SK-N-SH (cell line): ENCODE measurements at places on chromosomes 12 and 14. TPM values are rescaled to one million over a fixed set of nuclear protein-coding genes. Genes with fewer than 3 reads are reported as not detected.

RFC5 gene
- polyA plus RNA-seq: 15.3 and 16.0 TPM in 2 replicates

MYF6 gene
- polyA plus RNA-seq: not detected in 2 replicates

LMNTD1 gene
- 0.20 and 0.32 TPM in 2 replicates for polyA plus RNA-seq

DNA sequence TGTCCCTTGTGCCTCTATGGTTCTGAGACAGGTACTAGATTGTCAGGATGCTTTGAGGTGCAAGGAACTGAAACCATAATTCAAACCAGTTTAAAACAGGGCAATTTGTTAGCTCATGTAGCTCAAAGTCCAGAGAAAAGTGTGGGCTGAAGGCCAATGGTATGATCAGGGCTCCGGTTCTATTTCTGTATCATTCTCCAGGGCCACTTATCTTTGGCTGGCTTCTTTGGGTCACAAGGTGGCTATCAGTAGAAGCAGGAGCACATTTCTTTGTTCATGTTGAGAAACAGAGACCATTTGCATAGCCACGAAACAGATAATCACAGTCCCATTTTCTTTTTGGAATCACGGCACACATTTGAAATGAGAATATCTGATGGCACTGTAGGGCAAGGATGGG lies 294.9 kb downstream of the ETNK1 start:
- H3K27me3 ChIP-seq: no peaks in the 10 kb centered on the region
- no peak overlapping the region for H3K27ac ChIP-seq
- no peak overlapping the region for H3K4me3 ChIP-seq
- H3K36me3 ChIP-seq: no peaks in the 10 kb centered on the region

- H3K4me1 ChIP-seq: peaks cover 21% of the 10 kb centered on the region
- no peaks in the 10 kb centered on the region for H3K27me3 ChIP-seq
- peak overlapping the region; percentile 67 for H3K27ac ChIP-seq
- peak; percentile 47 for DNase-seq
- no peaks in the 10 kb centered on the region for H3K36me3 ChIP-seq
Observed at GRCh38 chr14:74647678-74648461, 35.8 kb upstream of the LTBP2 start.

- H3K36me3 ChIP-seq: no peaks in the 10 kb centered on the region
- H3K27ac ChIP-seq: no peak overlapping the region
- no peaks in the 10 kb centered on the region for H3K4me1 ChIP-seq
- H3K4me3 ChIP-seq: no peak overlapping the region
- no peaks in the 10 kb centered on the region; the same call in 1 of the 2 replicates for H3K27me3 ChIP-seq
Observed at GRCh38 chr12:13875744-13876143, 105.7 kb downstream of the GRIN2B start.

GRCh38 chr14:34596891-34597290 lies 33.1 kb downstream of the SNX6 start:
- H3K4me3 ChIP-seq: no peak overlapping the region
- peaks cover 39% of the 10 kb centered on the region; the same call in 1 of the 2 replicates for H3K36me3 ChIP-seq
- no peaks in the 10 kb centered on the region for H3K27me3 ChIP-seq
- no peak overlapping the region for H3K27ac ChIP-seq

P2RX7 gene
- 0.43 and 0.60 TPM in 2 replicates for polyA plus RNA-seq

DNA sequence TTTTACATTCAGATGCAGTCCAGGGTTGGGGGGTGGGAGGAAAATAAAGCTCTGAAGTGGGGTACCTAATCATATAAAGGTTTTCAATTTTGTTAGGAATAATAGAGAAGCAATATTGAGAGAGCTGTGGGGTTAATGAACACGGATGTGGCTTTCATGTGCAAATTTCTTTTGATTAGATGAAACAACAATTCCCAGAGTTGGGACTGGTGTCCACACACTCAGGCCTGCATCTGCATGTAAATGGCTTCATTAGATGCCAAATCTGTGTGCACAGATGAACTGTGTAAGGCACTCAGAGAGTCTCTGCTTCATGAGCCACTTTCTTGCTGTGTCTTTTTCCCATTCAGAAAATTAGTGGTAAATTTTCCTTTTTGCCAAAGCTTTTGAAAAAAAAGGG lies 377.1 kb upstream of the NOVA1 start:
- no peaks in the 10 kb centered on the region for H3K4me1 ChIP-seq
- no peak overlapping the region for H3K27ac ChIP-seq
- H3K27me3 ChIP-seq: no peaks in the 10 kb centered on the region
- no peak for DNase-seq
- H3K4me3 ChIP-seq: no peak overlapping the region

FAIM2 gene
- polyA plus RNA-seq: 6.3 and 11.3 TPM in 2 replicates

DNA sequence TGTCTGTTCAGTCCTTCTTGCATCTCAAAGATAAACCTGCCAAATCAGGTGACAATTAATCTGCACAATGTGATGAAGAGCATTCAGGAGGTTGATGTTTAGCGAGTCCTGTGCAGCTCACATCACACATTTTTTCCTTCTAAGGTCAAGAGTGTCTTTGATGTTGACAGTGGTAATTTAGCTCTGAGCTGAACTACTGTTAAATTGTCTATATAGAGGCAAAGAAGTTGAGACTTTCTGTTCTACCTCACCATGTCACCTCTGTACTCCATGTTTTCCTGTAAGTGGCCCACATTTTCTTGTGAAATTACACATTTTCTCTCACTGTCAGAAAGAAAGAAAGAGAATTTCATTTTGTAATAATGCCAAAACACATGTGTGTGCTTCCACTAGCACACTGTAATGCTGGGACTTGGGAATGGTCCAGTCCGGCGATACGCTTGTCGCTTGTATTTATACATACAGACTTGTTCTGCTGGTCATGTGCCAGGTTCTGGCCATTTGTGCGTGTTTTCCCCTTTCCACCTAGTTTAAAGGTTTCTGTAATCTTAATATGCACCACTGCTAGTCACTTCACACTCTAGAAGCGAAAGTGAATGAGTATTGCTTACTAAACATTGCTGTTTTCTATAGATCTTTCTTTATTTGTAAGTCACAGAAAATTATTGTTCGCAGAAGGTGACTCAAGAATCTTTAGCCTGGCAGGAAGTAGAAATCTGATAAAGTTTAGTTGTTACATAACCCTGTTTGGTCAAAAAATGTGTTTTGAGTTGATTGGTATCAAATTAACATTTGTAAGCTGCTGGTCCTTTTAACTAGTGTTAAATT lies 328.9 kb downstream of the TMTC2 start:
- H3K36me3 ChIP-seq: peaks cover 3% of the 10 kb centered on the region; the same call in 1 of the 2 replicates
- H3K27me3 ChIP-seq: no peaks in the 10 kb centered on the region
- H3K4me1 ChIP-seq: peaks cover 4% of the 10 kb centered on the region; the same call in 1 of the 2 replicates
- H3K27ac ChIP-seq: peak overlapping the region; percentile 78
- no peak for DNase-seq

HSPA2 gene
- polyA plus RNA-seq: 13.9 and 20.8 TPM in 2 replicates

FSCB gene
- polyA plus RNA-seq: not detected in 2 replicates

CISTR gene
- not detected in 2 replicates for polyA plus RNA-seq

GRCh38 chr12:11795913-11796459 lies 146.5 kb downstream of the ETV6 start:
- peak overlapping the region; percentile 74; the same call in 1 of the 2 replicates for H3K27ac ChIP-seq
- H3K27me3 ChIP-seq: no peaks in the 10 kb centered on the region
- H3K4me3 ChIP-seq: no peak overlapping the region
- peaks cover 58% of the 10 kb centered on the region for H3K4me1 ChIP-seq

KRT8 gene
- 47.7 and 49.4 TPM in 2 replicates for polyA plus RNA-seq

- no peak for DNase-seq
- no peak overlapping the region for H3K4me3 ChIP-seq
- peaks cover 5% of the 10 kb centered on the region for H3K4me1 ChIP-seq
- H3K27ac ChIP-seq: no peak overlapping the region
- no peaks in the 10 kb centered on the region for H3K36me3 ChIP-seq
Observed at GRCh38 chr12:64911081-64911480, 86.6 kb downstream of the TBC1D30 start.

EML5 gene
- polyA plus RNA-seq: 0.23 and 1.1 TPM in 2 replicates

COX8C gene
- not detected in 2 replicates for polyA plus RNA-seq

GRCh38 chr14:103401223-103402214 lies 16.3 kb downstream of the MARK3 start:
- H3K4me3 ChIP-seq: no peak overlapping the region; the same call in 1 of the 2 replicates
- no peak for DNase-seq
- H3K27ac ChIP-seq: peak overlapping the region; percentile 45
- peaks cover 3% of the 10 kb centered on the region; the same call in 1 of the 2 replicates for H3K36me3 ChIP-seq
- peaks cover 8% of the 10 kb centered on the region for H3K4me1 ChIP-seq

GRCh38 chr12:66603461-66603860 lies 75.4 kb downstream of the GRIP1 start:
- H3K27me3 ChIP-seq: no peaks in the 10 kb centered on the region
- DNase-seq: no peak
- no peak overlapping the region for H3K4me3 ChIP-seq
- no peaks in the 10 kb centered on the region for H3K4me1 ChIP-seq
- H3K36me3 ChIP-seq: no peaks in the 10 kb centered on the region

ACOT4 gene
- 0.12 and 0.13 TPM in 2 replicates for polyA plus RNA-seq

DNA sequence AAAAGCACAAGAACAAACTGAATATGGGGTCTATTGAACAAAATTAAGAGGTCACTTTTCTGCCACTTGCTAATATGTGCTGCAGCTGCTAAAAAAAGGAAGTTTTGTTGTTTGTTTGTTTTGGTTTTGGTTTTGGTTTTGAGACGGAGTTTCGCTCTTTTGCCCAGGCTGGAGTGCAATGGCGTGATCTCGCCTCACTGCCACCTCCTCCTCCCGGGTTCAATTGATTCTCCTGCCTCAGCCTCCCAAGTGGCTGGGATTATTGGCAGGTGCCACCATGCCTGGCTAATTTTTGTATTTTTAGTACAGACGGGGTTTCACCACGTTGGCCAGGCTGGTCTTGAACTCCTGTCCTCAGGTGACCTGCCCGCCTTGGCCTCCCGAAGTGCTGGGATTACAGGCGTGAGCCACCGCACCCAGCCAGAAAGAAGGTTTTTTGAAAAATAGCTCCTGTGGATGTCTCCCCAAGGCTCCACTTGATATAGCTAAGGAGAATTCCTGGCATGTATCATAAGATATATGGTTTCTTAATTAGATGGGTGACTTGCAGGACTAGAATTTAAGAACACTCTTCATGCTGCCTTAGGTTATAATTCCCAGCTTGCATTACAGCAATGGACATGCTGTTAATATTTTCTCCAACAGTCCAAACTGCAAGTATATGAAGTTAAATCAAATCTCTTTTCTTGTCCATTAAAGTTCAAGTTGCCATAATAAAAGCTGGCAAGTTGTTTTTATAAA lies 237.6 kb upstream of the AMIGO2 start:
- H3K27ac ChIP-seq: no peak overlapping the region
- no peaks in the 10 kb centered on the region for H3K36me3 ChIP-seq
- H3K27me3 ChIP-seq: peaks cover 5% of the 10 kb centered on the region; the same call in 1 of the 2 replicates
- H3K4me3 ChIP-seq: no peak overlapping the region
- DNase-seq: no peak
- no peaks in the 10 kb centered on the region for H3K4me1 ChIP-seq

SLC25A3 gene
- polyA plus RNA-seq: 470 and 528 TPM in 2 replicates

- H3K27ac ChIP-seq: no peak overlapping the region
- no peak for DNase-seq
- no peaks in the 10 kb centered on the region for H3K4me1 ChIP-seq
- H3K27me3 ChIP-seq: no peaks in the 10 kb centered on the region
- no peaks in the 10 kb centered on the region for H3K36me3 ChIP-seq
- H3K4me3 ChIP-seq: no peak overlapping the region
Observed at GRCh38 chr12:69071091-69071370, 138.1 kb upstream of the CPM start.

DNA sequence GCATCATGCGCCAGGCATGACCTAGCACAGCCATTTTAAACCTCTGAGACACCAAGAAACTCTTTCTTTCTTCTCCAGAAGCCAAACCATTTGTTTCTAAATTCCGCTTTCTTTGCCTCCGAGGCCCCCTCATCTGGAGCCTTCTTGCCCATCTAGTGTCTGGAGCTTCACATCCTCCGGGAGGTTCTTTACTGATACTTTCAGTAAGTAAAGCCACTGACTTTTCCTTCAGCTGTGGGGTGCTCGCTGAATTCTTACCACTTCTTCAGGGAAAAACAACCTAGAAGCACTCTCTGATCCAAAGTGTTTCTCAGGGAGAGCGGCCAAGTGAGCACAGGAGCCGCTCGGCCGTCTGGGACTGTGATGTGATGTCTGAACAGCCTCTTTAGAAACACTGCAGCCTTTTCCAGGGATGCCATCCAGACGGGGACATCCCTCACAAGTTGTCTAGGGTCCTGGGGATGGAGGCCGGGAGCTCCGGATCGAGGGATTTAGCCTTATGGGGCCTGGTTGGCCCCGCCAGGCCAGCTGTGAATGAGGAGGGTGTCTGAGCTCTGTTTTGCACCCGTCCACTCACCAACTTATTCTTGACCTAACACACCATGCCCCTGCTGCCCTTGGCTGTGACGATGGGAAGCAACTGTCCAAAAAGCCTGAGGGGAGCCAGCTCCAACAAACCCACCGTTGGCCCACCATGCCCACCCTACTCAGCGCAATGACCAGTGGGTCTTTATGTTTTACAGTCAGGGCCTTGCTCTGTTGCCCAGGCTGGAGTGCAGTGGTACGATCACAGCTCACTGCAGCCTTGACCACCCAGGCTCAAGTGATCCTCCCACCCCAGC lies 160.6 kb downstream of the ZFP36L1 start:
- H3K36me3 ChIP-seq: no peaks in the 10 kb centered on the region
- no peak for DNase-seq
- H3K4me3 ChIP-seq: no peak overlapping the region
- H3K27ac ChIP-seq: no peak overlapping the region
- no peaks in the 10 kb centered on the region for H3K27me3 ChIP-seq
- H3K4me1 ChIP-seq: no peaks in the 10 kb centered on the region

TDRD9 gene
- not detected in 2 replicates for polyA plus RNA-seq

TEX52 gene
- not detected in 2 replicates for polyA plus RNA-seq
